RKO (cell line): ENCODE measurements at places on chromosomes 5 and 9.
A peak's percentile ranks its signal among the peaks of the same experiment; 100 is the strongest.

GRCh38 chr5:119332978-119333401 lies 22.8 kb upstream of the TNFAIP8 start:
- no peak for DNase-seq

GRCh38 chr9:8486095-8486494 lies 686.5 kb upstream of the DMAC1 start:
- DNase-seq: peak; percentile 19

DNA sequence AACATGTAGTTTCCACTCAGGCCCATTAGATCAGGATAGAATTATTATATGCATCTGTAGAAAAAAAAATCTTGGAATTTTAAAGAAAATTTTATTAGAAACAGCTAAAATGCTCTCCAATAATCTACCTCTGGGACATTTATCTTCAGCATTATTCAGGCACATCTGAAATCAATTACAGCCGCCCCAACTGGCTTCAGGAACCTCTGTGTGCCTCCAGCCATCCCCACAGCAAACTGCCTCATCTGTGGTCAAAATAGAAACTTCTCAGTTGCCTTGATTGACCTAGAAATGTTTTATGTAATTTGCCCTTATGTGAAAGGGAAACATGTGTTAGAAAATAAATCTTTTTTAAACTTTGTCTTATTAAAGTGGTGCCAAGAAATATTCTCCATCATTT lies 120.1 kb upstream of the LPAR1 start:
- DNase-seq: no peak

DNA sequence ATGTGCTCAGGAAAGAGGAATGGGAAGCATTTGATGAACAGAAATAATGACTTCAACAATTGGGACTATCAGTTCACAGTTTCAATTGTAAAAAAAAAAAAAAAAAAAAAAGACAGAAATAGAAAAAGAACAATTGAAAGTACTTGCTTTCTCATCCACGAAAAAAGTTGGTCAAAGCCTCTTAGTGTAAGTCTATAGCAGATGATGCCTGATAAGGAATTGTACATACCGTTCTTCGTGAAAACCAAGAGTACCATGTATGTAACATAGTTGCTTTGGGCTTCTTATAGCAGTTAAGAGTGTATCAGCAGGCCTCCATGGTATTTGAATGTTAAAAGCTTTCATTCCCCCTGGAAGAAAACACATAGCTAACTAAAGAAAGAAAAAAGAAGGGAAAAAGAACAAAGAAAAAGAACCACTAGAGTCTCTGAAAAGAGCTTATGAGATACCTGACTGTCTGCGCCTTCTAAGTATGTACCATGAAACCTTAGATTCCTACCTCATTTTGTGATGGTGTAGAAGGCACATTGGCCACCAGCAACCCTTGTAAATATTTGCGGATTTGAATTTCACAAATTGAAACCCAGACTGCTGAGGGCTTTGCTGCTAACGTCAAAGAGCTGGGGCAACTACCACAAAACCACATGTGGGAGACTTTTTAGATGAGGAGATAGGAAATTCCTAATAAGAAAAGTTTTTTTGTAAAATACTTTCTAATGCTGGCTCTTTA lies 75.2 kb downstream of the TMC1 start:
- DNase-seq: no peak

DNA sequence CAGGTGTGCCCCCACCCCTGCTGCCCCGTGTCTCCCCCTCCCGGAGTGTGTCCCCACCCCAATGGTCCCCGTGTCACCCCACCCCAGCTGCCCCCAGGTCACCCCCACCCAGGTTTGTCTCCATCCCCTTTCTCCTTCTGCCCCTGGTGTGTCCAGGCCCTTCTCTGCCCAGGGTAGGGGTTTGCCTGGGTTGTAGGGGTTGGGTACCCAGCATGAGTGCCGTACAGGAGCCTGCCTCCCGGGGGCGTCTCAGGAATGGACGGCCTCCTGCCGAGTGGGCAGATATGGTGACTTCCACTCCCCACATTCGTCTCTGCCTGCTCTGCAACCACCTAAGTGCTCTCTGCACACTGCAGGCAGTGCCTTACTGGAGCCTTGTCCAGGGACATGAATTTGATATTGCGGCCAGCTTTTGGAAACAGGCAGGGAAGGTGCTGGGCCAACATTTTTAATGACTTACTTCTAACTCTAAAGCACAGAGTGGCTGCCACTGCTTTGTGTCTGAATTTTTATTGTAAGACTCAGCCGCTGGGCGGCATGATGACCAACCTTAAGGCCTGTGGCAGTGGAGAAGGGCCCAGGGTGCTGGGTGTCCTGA lies 6.7 kb downstream of the LRRC14B start:
- DNase-seq: no peak
